ENCODE measurements at places on chromosomes 1 and 21.

DNA sequence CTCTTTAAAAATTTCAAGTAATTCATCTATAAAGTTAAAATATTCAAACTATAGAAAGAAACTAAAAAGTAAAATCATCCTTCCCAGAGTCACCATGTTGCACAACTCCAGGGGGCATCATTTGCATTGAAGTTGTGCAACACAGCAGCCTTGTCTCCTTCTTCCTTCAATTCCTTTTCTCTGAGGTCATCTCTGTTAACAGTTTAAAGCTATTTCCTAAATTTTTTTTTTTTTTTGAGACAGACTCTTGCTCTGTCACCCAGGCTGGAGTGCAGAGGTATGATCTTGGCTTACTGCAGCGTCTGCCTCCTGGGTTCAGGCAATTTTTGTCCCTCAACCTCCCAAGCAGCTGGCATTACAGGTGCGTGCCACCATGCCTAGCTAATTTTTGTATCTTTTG lies 7.1 kb downstream of the RHBG start:
- DNase-seq = no peak

GRCh38 chr1:29488086-29488793 lies 251.9 kb downstream of the PTPRU start:
- DNase-seq = no peak

- no peak for DNase-seq
Observed at GRCh38 chr1:109389638-109390341, 7.9 kb downstream of the SORT1 start.

DNA sequence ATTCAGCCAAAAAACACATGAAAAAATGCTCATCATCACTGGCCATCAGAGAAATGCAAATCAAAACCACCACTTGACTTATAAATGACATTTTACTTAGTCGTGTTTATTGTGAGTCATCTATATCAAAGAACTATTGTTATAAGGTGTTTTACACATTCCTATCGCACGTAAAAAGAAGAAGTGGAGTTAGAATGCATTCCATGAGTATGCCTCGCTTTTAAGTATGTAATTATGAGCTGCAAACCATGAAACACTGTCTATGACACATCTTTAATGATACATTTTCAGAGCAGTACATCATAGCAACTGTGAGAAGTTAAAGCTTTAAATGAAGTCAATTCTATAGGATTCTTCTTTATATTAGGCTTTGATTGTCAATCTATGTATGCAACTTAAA lies 614.3 kb upstream of the ADAMTS5 start:
- DNase-seq = no peak

DNA sequence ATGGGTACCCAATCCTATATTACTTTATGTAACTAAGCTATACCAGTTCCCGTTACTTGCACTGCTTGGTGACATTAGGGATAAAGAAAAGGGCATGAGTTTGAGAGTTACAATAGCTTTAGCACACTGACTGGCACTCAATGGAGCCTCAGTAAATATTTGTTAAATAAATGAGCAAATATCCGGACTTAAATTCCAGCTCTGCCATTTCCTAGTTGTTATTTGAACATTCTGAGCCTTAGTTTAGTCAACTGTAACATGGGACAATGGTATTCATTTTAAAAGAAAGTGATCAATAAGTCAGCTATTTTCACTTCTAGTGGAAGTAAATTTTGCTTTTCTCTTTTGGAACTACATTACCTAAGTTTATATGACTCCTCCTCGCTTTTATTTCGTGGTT lies 198.7 kb downstream of the ZC3H11B start:
- peak; percentile 53 for DNase-seq

GRCh38 chr1:245124644-245125043 lies 30.1 kb upstream of the KIF26B start:
- DNase-seq = no peak

GRCh38 chr1:206662396-206663092 lies 22.2 kb upstream of the MAPKAPK2 start:
- DNase-seq = no peak

- no peak for DNase-seq
Observed at GRCh38 chr1:210557426-210558077, 228.8 kb downstream of the HHAT start.

DNA sequence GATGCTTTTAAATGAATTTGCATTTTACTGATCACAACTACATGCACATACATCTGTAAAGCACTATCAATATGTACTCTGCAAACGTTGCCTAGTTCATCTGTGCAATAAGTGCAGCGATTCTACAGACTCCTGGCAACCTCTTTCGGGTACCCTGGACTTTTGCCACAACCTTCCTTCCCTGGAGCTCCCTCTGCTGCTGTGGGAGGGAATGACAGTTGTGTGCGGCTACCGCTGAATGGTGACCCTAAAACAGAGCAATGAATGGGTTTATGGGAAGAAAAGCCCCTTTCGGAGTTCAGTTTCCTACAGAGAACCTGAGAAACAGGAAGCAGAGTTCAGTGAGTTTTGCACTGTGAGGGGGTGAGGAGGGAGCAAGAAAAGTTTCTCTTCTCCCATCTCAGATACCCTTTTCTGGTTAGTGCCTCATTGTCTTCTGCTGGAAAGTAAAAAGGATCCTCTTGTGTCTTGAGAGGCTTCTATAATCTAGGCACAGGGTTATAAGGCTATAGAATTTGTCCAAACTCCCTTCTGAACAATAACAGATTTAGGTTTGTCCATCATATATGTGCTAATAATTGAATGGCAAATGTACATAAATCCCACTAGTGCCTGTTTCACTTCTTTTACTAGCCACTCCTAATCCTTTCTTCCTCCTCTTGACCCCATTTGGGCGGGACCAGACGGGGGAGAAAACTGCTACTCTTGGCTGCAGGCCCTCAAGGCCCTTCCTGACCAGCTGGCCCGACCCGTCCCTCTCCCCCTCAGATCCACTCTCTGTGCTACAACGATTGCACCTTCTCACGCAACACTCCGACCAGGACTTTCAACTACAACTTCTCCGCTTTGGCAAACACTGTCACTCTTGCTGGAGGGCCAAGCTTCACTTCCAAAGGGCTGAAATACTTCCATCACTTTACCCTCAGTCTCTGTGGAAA lies 19.8 kb upstream of the SARS1 start:
- no peak for DNase-seq

DNA sequence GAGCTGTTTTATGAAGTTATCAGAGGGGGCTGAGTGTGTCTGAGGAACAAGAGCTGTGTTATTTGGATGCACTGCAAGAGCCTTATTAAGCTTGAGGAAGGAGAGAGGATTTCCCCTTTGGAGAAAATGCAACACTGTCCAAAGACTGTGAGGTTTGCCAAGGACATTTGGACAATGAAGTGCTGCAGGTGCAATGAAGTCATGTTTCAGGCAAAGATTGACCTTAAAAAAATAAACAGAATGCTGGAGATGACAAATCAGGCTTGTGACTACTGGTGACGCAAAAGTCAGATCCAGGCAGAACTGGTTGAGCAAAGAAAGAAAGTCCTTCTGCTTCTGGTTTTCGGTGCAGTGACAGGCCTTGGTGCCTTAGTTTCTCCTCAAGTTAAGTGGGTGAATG lies 125.2 kb upstream of the KIAA0040 start:
- DNase-seq = no peak

GRCh38 chr1:38021969-38022368 lies 9.4 kb downstream of the UTP11 start:
- no peak for DNase-seq

DNA sequence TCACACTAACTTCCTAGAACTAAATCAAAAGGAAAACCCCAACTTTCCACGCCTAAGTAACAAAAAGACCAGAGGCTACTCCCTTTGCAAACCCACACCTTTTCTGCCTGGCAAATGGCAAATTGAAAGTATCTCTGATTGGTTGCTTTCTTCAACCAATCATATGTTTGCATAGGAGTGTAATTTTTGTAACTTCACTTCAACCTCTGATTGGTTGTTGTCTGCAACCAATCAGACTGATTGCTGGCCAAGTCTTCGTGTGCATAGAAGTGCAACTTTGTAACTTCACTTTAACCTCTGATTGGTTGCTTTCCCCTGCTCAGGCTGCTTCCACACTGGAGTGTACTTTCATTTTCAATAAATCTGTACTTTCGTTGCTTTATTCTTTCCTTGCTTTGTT lies 36.9 kb upstream of the PADI2 start:
- DNase-seq = no peak

GRCh38 chr1:203435615-203436014 lies 40.0 kb upstream of the PRELP start:
- DNase-seq = no peak

GRCh38 chr1:222784371-222784770 lies 30.5 kb upstream of the DISP1 start:
- DNase-seq = no peak

GRCh38 chr1:37905727-37906126 lies 41.1 kb downstream of the INPP5B start:
- no peak for DNase-seq

GRCh38 chr1:98322966-98323365 lies 338.6 kb upstream of the SNX7 start:
- DNase-seq = no peak

- no peak for DNase-seq
Observed at GRCh38 chr21:44603109-44603875, 2.9 kb downstream of the KRTAP10-7 start.

DNA sequence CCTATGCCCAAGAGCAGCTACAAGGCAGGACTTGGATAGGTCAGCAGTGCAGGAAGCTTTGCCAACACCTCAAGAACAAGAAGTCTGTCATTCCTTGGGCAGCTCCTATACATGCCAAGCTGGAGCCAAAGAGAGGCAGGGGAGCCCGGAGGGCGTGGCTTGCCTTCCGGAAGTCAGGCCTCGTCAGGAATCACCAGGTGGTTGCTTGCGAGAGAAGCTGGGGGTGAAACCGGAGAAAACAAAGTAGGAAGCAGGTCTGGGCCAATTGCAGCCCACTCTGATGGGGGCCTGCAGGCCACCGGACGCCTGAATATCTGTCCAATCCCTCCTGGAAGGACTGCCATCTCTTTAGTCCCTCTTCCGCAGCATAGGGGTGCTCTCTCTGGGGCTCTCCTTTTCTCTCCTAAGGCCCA lies 794 bp upstream of the FAM76A start:
- peak; percentile 22 for DNase-seq

GRCh38 chr1:173039626-173040025 lies 11.1 kb downstream of the TNFSF18 start:
- no peak for DNase-seq

- DNase-seq = no peak
Observed at GRCh38 chr1:228093050-228093906, 9.8 kb downstream of the C1orf35 start.

DNA sequence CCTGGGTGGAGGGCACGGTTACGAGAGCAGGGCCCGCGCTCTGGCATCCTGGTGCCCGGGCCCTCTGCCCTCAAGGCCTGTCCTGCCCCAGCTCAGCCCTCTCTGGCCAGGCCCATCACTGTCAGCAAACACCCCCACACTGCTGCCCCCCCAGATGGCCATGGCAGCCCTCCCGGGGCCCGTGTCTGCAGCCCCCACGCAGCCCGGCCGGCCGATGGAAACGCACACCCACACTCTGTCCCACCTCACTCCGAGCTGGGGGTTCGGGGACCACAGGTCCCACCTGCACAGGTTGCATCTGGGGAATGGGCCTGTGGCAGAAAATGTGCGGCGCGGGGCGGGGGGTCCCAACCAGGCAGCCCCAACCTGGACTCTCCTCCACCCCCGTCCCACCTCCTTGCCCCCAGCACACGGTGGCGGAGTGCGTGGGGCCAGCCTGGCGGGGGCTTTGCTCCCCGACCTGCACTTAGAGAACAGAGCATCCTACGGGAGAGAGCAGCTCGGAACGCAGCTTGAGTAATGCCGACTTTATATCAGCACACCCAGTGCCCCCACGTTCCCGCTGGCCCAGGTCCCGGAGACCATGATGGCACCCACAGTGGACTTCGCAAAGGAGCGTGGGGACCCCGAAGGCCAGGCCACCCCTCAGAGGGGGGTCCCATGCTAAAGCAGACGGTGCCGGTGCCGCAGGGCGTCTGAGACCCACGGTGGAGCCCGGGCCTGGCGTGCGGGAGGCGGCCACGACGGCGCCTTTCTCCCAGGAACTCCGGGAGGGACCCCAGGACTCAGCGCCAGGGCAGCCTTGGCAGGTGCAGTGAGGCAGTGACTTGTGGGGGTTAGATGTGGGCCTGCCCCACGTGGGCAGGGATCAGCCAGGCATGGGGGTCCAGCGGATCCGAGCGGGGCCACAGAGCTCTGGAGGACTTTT lies 7.5 kb upstream of the RNF223 start:
- DNase-seq = no peak

DNA sequence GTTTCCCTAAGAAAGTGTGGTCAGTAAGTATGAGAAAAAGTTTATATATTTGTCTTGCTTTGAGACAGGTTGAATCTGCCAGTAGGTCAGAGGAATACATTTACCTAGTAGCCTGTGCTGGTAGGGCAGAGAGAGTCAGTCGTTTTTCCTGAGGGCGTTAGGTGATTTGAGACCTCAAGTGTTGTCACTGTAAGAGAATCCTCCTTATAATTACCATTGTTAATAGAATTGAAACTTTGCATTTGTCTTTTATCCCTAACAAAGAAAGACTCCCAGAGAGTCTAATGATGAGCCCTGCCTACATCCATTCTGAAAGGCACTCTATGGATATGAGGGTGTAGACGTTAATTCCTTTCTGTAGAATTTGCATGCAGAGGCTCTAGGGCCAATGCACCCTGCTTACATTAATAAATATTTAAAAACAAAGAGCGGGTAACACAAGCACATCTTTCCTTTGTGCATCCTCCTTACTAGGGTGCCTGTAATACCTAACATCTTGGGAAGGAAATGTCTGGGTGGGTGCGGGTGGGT lies 16.4 kb downstream of the PBX1 start:
- no peak for DNase-seq

GRCh38 chr21:36948686-36949085 lies 17.8 kb downstream of the HLCS start:
- DNase-seq = no peak

DNA sequence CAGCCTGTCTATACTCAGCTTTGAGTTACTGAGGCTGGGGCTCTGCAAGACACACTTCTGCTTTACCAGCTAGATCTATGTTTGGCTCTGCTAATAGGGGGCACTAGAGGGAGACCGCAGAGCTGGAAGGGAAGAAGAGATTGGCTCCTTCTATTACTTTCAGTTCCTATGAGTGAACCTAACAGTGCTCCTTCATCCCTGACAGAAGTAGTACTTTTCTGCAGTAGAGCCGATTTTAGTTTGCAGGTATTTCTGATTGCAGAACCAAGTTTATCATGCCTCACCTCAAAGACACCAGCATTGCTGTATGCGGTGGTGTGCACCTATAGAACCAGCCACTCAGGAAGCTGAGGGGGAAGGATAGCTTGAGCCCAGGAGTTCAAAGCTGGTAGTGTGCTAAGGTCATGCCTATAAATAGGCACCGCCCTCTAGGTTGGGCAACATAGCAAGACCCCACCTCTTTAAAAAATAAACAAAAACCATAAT lies 5.7 kb upstream of the ZDHHC18 start:
- DNase-seq = no peak

- no peak for DNase-seq
Observed at GRCh38 chr1:82398357-82398756, 597.6 kb downstream of the ADGRL2 start.
